ENCODE measurements at places on chromosomes 2 and 18.

- no peak for DNase-seq
Observed at GRCh38 chr2:169108099-169108884, 38.9 kb downstream of the DHRS9 start.

GRCh38 chr2:148640767-148641166 is 3.8 kb upstream of the EPC2 start:
- DNase-seq = no peak

DNA sequence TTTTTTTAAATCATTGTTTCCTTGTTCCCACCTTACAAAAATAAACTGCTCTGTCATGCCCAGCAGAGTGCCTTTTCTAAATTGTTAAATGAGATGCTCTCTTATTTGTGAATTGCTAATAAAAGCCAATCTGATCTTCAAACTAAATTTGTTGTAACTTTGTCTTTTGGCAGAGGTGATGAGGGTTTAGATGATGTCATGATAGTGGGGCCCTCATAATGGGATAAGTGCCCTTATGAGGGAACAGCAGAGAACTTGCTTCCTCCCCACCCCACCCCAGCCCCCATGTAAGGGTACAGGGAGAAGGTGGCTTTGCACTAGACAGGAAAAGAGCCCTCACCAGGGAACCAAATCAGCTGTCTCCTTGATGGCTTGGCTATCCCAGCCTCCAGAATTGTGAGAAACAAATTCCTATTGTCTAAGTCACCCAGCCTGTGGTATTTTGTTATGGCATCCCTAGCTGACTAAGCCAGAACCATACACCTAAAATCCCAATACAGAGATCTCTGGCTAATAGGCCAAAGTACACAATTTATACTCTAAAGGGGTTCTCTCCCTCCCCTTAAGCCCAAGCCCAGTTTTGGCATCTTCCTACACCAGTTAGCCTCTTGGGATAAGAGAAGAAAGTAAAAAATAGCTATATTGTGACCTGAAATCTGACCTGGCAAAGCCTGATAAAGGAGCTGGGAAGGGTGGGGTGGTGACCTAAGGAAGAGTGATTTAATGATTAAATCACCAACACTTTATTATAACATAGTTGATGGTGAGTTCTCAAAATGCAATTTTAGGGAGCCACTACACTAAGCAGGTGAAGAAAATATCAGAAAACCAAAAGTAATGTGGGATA is 40.3 kb upstream of the HNRNPA3 start:
- DNase-seq = peak; percentile 75

GRCh38 chr2:134677856-134678756 is 40.7 kb downstream of the TMEM163 start:
- no peak for DNase-seq

GRCh38 chr2:187497858-187498463 is 49.9 kb upstream of the CALCRL start:
- peak; percentile 31 for DNase-seq

GRCh38 chr2:60054571-60055340 is 498.7 kb downstream of the BCL11A start:
- no peak for DNase-seq

- DNase-seq = no peak
Observed at GRCh38 chr18:990197-990596, 85.5 kb downstream of the ADCYAP1 start.

DNA sequence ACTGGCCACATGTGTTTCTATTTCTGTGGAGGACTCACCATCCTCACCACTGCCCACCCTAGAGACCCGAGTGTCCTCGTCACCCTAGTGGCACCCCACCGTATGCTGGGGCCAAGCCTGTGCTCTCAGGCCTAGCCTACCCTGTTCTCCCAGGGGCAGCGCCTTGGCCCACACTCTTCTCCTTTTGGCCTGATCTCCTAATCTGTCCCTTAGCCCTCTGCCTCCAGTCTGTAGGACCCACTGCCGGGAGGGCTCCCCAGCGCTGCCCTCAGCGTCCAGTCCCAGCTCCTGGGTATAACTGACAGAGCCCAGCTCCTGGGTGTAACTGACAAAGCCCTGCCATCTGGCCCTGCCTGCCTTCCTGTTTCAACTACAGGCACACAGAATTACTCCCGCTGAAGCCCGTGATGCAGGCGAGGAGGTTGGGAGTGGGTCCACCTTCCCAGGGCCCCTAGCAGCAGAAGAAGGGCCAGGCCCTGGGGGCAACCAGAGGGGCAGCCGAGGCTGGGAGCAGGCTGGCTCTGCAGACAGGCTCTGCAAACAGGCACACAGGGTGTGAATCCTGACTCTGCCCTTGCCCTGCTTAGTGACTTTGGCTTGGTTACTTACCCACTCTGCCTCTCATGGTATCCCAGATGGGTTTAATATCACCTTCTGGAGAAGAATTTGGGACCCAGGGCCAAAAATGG is 25.6 kb upstream of the PTMA start:
- no peak for DNase-seq

- DNase-seq = peak; percentile 42
Observed at GRCh38 chr2:202375033-202375608, 1.0 kb upstream of the BMPR2 start.

GRCh38 chr2:69353360-69353759 is 33.7 kb downstream of the GFPT1 start:
- DNase-seq = no peak

All from MCF 10A (cell line).